Activated T-cell treated with anti-CD3 and anti-CD28 coated beads for 1 hour (primary cell): ENCODE measurements at places on chromosomes 12 and 14.

- no peak for DNase-seq
Measured at GRCh38 chr14:86613126-86613525, 1083.2 kb downstream of the FLRT2 start.

GRCh38 chr14:78758333-78758732, 588.2 kb downstream of the NRXN3 start:
- no peak for DNase-seq

DNA sequence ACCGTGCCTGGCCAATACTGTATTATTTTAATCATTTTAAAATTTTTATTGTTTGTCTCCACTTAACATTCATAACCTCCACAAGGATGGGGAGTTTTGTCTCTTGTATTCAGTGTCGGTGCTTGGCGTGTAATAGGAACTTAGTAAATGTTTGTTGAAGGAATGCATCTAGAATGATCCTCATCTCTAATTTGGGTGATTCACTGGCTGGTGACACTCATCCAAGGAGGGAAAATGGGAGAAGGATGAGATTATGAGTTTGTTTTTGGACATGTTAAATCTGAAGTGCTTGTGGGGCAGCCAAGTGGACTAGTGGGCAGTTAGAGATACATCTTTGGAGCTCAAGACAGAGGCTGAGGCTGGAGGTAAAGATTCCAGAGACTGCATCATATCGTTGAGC, 5.1 kb downstream of the KLC1 start:
- no peak for DNase-seq

DNA sequence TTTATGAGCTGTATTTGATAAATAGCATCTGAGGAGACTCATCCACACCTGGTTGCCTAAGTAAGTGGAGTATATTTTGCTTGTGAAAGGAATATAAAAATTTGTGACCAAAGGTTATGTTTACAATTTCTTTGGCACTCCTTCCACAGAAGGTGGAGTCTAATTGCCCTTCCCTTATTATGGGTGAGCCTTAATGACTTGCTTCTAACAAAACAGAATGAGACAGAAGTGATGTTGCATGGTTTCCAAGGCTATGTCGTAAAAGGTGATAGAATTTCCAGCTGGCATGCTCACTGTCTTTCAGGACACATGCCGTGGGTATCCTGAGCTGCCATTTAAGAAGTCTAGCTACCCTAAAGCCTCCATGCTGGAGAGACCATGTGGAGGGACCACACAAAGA, 116.8 kb upstream of the ABCD2 start:
- DNase-seq = no peak

DNA sequence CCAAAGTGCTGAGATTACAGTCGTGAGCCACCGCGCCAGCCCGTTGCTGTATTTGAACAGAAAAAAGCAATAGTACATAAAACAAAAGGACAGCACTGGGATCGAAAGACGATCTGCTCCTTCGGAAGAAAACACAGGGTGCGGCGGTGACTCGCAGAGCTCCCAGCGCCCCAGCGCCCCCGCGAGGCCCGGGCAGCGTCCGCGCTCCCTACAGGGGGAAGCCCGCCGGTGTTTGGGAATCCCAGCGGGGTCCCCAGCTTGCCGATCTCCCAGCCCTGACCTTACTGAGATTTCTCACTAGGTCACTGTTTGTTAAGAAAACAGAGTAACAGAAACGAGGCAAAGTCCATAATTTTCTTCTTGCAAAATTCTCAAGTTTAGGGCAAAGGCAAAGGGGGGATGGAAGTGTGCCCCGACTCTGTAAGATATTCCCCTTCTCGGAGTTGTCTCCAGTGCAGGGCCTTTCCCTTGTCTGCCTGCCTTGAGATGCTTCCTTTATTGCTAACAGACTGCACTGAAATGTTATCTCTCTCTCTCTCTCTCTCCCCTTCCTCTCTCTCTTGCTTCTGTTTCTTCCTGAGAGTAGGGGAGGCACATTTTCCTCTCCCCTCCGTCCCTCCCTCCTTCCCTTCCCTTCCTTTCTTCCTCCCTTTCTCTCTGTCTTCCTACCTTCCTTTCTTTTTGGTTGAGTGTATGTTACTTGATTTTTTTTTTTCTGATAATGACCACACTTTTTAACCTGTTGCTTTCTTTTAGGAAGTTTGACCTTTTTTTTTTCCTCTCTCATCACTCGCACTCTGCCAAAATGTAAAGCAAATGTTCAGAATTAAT, 91.9 kb downstream of the TMEM30B start:
- DNase-seq = no peak

GRCh38 chr14:60184146-60184904, 19.1 kb upstream of the DHRS7 start:
- DNase-seq = no peak

DNA sequence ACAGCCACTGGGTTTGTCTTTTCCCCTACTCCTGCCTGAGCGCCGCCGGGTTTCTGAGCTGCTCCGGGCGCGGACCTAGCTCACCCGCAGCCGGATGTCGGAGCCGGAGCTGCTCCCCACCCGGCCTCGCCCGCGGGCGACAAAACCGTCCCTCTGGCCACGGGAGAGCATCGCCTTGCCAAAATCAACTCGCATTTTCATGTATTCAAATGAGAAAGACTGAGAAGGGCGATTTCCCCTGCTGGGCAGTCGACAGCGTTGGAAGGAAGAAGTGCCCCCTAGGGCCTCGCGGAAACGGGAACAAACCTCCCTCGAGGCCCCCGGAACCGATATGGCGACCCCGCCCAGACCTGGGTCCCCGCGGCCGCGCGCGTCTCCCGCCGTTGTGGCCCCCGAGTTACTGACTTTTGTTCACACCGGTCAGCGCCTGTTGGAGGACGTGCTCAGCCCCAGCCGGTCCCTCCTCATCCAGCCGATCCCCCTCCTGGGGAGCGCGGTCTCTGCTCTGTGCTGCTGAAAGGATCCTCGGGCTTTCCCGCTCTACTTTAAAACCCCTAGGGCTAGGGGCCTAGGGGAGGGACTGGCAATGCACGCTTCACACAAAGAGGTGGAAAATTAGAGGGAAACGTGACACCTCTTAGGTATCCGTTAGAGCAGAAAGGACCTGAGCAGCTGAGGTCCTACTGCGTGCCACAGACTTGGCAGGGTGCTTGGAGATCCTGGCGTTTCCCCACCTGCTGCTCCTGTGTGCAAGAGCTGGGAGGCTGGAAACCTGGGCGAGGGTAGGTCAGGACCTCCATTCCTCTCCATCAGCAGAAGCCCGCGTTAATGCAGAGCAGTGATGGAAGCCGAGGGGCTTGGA, 4.3 kb downstream of the TTC6 start:
- no peak for DNase-seq

DNA sequence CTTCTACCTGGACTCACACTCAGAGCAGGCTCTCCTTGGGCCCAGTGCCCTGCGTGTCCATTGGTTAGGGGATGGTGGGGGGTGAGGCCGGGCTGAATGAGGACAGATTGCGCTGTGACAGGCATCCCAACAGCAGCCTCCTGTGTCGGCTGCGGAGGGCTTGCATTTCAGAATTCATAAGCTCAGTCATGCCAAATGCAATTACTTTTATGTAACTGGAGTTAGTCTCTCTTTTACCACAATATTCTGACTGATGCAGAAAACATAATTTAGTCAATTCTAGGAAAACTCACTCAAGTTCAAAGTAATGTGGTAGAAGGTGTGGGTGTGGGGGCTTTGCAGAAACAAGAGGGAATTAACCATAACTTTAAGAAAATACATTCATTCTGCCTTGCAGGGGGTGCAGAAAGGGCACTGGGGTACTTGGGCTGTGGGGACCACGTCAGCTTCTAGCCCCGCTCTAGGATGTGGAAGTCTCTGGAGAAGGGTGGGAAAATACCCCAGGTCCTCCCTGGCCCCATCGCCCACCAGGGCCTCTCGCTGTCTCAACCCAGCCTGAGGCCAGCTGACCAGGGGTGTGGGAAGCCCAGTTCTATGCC, 257.7 kb downstream of the ADGRD1 start:
- DNase-seq = no peak

DNA sequence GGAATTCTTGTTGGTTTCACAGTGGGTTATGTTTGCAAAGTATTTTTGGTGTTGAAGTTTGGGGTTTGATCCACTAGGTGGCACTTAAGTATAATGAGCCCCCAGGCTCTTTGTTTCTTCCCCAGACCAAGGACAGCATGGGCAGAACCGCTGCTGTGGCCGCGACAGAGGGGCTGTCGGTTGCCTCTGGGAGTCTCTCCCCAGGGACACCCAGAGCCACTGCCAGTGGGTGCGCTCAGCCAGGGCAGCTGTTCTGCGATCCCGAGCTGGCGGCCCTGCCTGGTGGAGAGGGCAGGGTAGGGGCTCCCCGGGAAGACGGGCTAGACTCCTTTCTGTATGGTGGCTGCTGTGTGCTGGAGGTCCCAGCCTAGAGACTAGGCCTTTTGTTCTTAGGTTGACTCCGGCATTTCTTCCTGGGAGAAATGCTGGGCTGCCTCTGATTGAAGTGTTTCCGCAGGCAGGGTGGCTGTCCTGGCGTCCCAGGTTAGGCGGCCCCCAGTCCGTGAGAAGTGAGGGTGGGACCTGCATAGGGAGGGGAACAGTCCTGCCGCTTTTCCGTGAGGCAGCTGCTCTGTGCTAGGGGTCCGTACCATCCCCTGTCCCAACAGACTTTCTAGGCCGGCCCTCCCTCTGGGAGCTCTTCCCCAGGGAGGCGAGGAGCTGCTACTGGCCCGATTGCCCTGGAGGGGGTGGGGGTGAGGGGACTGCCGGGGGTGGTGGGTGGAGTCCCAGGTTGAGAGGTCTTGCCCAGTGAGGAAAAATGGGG, 253.1 kb upstream of the PELI2 start:
- no peak for DNase-seq

DNA sequence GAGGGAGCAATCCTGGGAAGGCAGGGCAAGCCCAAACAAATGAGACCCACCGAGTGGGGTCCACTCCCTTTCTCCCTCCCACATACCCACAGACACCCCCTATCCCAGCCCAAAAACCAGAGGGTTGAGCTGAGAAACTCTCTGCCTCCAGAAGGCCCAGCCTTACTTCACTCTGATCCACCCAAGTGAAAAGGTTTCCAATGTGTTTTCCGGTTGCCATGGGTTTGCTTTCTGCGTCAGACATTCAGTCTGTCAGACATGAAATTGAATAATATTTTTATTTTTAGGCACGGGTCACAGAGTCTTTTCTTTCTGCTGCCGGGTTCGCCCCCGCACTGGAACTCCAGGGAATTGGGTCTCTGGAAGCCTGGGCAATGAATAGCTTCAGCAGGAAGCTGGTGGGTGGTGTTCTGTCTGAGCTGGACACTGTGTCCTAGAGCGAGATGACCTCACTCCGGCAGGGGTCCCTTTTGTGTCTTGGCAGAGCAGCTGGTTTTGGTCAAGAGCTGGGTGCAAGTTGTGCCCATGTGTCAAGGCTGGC, 69.8 kb upstream of the CLMN start:
- DNase-seq = no peak

DNA sequence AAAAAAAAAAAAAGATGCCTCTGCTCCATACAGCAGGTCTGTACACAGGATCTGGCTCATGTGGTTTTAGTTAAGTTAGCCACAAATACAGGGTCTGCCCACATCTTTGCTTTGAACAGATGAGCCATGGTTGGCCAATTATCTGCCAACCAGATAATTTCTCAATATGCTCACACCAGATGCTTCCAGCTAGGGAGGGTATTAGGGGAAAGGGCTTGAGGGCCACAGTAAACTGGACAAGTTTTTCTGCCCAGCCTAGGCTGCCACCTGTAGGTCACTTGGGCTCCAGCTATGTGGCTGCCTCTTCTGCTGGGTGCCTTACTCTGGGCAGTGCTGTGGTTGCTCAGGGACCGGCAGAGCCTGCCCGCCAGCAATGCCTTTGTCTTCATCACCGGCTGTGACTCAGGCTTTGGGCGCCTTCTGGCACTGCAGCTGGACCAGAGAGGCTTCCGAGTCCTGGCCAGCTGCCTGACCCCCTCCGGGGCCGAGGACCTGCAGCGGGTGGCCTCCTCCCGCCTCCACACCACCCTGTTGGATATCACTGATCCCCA, 776 bp downstream of the RDH5 start:
- DNase-seq = no peak

DNA sequence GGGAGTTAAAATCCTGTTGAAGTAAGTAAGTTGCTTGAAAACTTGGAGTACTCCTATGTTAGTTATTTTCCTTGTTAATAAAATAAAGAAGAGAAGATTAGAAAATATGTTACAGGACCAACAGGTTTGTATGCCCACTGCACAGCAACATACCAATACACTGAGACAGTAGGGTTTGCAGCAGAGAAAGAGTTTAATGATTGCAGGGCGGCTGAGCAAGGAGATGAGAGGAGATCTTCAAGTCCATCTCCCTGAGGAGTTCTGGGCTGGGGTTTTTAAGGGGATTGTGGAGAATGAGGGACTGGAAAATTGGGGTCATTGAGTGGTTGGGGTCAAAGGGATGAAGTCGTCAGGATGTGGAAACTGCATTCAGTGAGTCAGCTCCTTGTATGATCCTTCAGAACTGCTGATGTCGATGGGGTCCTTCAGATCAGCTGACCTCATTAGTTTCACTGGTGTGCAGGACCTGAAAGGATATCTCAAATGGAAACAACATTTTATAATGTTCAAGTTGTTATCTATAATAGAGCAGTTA, 4.3 kb upstream of the HSD17B6 start:
- DNase-seq = no peak

DNA sequence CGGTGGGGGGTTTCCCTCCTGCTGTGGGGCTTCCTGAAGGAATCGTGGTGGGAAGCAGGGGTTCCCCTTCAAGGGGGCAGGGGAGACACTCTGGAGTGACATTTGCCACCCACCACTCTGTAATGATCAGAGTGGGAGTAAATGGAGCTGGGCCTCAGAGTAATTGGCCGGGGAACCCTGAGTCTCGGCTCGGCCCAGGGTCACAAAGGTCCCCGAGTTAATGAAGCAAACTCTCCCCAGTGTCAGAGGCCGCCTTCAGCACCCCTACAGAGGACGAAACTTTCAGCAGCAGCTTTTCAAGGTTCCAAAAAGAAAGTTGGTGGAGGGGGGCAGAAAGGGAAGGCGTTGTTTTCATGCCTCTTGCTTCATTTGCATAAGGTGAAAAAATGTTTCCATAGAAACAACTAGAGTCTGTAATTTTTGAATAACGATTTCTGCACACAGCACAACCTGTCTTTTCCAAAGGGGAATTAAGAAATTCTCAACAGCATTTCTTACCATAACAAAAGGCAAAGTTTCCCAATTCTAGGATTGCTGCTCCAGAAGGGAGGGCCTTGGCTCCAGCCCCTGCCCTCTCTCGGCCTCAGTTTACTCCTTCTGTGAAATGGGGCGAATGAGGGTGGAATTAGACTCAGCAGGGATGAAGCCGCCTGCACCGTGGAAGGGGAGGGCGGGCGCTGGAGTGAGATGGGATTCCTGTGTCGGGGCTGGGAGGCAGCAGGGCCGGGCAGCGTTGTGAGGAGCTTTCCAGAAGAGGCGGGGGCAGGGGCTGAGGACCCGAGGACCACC, 67.0 kb upstream of the BEGAIN start:
- DNase-seq = no peak

GRCh38 chr12:123483602-123484248, 25.8 kb downstream of the SNRNP35 start:
- no peak for DNase-seq

DNA sequence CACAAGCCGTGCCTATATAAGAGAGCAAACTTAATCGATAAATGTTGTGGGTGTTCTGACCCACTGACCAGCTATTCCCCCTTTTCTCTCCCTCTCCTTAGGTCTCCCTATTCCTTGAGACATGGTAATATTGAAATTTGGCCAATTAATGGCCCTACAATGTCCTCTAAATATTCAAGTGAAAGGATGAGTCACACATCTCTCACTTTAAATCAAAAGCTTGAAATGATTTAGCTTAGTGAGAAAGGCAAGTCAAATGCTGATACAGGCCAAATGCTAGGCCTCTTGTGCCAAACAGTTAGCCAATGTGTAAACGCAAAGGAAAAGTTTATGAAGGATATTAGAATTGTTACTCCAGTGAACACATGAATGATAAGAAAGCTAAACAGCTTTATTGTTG, 102.2 kb upstream of the CPNE8 start:
- no peak for DNase-seq
